Large intestine (tissue), 12 donors: ENCODE measurements at places on chromosomes 5 and 9.

GRCh38 chr9:76571743-76572146 is 112.8 kb downstream of the GCNT1 start:
- no peaks in the 10 kb centered on the region for H3K36me3 ChIP-seq
- H3K27ac ChIP-seq: no peak overlapping the region
- no peak for DNase-seq
- H3K4me1 ChIP-seq: peaks cover 14% of the 10 kb centered on the region
- H3K4me3 ChIP-seq: peak overlapping the region; percentile 33

- H3K36me3 ChIP-seq: no peaks in the 10 kb centered on the region
- peak overlapping the region; percentile 56 for H3K27ac ChIP-seq
- H3K4me3 ChIP-seq: no peak overlapping the region
Observed at GRCh38 chr9:112012026-112012902, 115.7 kb downstream of the UGCG start.

GRCh38 chr9:109745335-109746283 is 34.4 kb upstream of the PALM2AKAP2 start:
- peak; percentile 20 for DNase-seq
- no peaks in the 10 kb centered on the region for H3K4me1 ChIP-seq
- H3K27ac ChIP-seq: peak overlapping the region; percentile 25
- H3K4me3 ChIP-seq: no peak overlapping the region
- peaks cover 5% of the 10 kb centered on the region for H3K27me3 ChIP-seq

DNA sequence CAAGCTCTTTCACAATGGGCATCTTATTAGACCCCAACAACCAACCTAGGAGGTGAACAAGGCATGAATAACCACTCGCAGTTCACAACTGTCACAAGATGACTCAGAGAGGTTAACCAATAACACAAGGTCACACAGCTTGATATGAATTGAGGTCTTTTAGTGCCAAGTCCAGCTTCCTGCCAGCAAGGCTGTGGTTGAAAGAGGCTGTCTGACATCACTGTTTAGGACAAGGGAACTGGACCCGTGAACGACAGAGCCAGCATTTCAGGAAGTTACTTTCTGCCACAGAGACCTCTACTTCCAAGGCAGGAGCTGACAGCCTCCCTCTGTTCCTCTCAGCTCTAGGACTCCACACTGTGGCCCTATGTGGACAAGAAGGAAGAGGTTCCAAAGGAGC is 53.4 kb upstream of the ALDH1B1 start:
- DNase-seq: no peak
- H3K27me3 ChIP-seq: peaks cover 3% of the 10 kb centered on the region
- H3K4me1 ChIP-seq: no peaks in the 10 kb centered on the region
- H3K27ac ChIP-seq: no peak overlapping the region
- no peak overlapping the region for H3K4me3 ChIP-seq

- no peaks in the 10 kb centered on the region for H3K4me1 ChIP-seq
- peaks cover 8% of the 10 kb centered on the region for H3K36me3 ChIP-seq
- DNase-seq: no peak
- no peak overlapping the region for H3K27ac ChIP-seq
- H3K27me3 ChIP-seq: no peaks in the 10 kb centered on the region
- H3K4me3 ChIP-seq: no peak overlapping the region
Observed at GRCh38 chr5:77425420-77425819, 66.7 kb downstream of the WDR41 start.

DNA sequence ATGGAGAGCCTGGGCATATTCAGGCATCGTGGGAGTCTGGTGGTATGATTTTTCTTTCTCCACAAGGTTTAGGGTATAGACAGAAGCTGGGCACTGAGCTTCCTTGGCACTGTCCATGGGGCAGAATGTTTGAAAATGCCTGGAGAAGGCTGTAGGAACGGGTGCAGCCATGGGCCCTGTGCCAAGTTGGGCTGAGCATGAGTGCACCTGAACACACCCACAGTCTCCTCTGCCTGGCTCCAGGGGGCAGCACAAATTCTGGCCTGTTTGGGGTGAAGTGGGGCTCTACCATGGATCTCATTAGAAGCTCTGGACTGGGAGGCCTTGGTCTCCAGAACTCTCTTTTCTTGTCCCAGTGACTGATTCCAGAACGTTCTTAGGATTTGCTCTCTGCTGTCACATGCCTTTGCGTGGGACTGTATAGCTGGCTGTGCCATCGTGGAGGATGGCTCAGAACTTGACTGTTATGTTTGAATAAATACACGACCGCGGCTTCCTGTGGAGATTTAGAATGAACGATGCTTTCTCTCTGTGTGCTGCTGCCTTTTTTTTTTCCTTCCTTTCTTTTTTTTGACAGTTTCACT is 229.8 kb downstream of the FANCC start:
- DNase-seq: no peak
- peaks cover 26% of the 10 kb centered on the region for H3K4me1 ChIP-seq
- no peak overlapping the region for H3K4me3 ChIP-seq
- peaks cover 66% of the 10 kb centered on the region for H3K36me3 ChIP-seq
- H3K27me3 ChIP-seq: no peaks in the 10 kb centered on the region
- no peak overlapping the region for H3K27ac ChIP-seq

GRCh38 chr9:87213948-87214347 is 266.6 kb upstream of the GAS1 start:
- H3K27ac ChIP-seq: no peak overlapping the region
- no peaks in the 10 kb centered on the region for H3K36me3 ChIP-seq
- DNase-seq: no peak

DNA sequence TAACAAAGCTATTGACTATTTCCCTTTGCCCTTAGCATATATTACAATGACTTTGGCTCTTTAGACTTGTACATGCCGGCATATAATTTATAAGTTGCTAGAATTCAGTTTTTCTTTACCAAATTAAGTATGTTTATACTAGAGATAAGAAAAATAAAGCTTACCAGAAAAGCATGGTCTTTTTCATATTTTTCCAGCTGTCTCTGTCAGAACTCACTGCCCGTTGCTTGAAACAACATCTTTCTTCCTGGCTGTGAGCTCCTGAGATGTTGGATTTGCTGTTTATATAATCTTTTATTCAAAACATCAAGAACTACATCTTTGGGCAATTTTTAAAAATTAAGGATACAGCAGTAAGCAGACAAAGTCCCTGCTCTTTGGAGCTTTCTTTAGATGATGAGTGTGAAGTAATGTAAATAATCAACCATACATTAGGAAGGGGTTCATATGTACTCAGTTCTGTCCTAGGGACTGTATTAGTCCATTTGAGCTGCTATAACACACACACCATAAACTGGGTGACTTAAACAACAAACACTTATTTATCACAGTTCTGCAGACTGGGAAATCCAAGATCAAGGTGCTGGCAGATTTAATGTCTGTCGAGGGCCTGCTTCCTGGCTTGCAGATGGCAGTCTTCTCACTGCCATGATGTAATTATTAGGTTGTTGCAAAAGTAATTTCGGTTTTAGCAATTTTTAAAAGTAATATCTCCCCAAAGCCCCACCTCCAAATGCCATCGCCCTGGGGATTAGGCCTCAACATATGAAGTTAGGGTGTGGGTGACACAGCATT is 45.4 kb upstream of the RANBP3L start:
- H3K27me3 ChIP-seq: no peaks in the 10 kb centered on the region
- H3K4me3 ChIP-seq: no peak overlapping the region
- no peak for DNase-seq
- no peak overlapping the region for H3K27ac ChIP-seq
- no peaks in the 10 kb centered on the region for H3K36me3 ChIP-seq

DNA sequence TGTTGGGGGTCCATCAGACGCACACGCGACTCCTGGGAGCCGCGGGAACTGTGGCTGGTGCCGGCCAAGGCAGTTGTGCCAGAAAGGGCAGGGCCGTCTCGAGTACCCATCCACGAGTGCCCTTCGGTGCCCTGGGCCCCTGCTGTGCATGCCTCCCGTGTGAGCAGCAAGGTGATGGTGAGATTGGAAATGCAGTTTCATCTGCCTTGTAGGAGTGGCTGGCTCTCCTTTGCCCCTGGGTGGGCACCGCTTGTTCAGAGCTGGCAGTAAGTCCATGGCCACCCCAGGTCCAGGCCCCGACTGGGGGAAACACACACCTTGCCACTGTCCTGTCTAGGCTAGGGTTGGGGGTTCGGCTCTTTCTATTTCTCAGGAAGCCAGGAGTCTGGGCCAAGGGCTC is 5.7 kb downstream of the NKD2 start:
- H3K27ac ChIP-seq: no peak overlapping the region
- DNase-seq: no peak
- no peak overlapping the region for H3K4me3 ChIP-seq

GRCh38 chr5:110038297-110038997 is 348.7 kb downstream of the MAN2A1 start:
- no peaks in the 10 kb centered on the region for H3K36me3 ChIP-seq
- H3K4me1 ChIP-seq: no peaks in the 10 kb centered on the region
- H3K4me3 ChIP-seq: no peak overlapping the region
- no peaks in the 10 kb centered on the region for H3K27me3 ChIP-seq
